ENCODE measurements at places on chromosomes 5 and 9. TPM values are rescaled to one million over a fixed set of nuclear protein-coding genes. Genes with fewer than 3 reads are reported as not detected.

GRCh38 chr9:503881-504852 lies 289.5 kb downstream of the DOCK8 start:
- peak; percentile 88 for DNase-seq

DNA sequence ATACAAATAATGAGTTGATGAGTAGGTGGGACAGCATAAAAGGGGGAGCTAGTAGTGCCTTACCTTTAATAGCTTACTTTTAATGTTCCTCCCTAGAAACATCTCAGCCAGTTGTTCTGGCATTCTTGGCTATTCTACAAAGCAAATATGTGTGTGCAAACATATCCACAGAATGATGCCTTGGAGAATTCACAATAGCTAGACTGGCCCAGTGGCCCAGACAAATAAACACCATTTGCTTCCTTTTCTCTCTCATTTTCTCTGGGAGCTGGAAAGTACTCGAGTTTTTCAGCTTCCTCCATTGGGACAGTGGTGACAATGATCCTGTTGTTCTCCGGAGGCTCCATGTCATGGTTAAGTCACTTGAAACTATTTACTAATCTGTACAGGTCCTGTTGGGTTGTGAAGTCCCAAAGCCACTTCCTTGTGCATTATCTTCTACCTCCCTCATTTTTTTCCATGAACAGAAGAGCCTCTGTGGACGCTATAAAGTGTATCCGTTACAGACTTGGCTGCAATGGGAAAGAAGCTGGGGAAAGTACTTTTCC lies 122.9 kb downstream of the DMAC1 start:
- DNase-seq: no peak

- no peak for DNase-seq
Measured at GRCh38 chr5:106154280-106154716, 1516.4 kb downstream of the EFNA5 start.

GRCh38 chr9:31112491-31112890 lies 1272.0 kb upstream of the ACO1 start:
- DNase-seq: no peak

TMED7 gene
- total RNA-seq: 36.3 TPM

ANKRD18B gene
- total RNA-seq: not detected

TCF7 gene
- total RNA-seq: 25.9 TPM

IL11RA gene
- total RNA-seq: 37.8 TPM
